ENCODE measurements at places on chromosomes 4 and X.

DNA sequence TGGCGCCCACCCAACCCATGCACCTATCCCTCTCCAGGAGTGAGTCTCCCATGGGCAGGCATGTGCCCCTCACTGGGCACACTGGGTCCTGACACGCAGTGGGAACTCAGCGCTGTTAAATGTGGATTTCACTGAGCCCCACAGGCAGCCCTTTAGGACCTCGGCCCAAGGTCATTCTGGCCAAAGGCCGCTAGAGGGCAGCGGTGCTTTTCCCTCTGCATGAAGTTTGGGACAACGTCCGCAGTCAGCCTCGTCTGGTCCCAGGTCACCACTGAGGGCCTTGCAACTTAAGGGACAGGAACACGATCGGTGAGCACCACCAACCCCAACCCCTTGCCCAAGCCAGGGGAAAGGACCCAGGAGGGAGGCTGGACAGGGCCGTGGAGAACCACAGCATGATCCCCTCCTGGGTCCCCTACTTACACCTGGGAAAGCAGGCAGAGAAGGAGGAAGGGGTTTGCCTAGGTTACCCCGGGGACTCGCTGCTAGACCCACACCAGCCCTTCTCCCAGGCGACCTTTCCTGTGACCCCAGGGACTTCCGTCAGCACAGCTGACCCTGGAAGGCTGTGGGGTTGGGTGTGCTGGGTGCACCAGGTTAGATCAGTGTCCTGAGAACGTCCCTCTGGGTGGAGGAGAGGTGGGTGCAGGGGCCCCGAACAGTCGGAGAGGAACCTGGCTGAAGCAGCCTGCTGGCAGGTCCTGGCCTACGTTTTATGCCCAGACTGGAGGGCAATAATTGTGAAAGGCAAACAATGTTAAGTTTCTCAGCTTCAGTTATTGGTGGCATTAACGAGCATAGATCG is 24.0 kb downstream of the CYTL1 start:
- peak; percentile 14 for DNase-seq

DNA sequence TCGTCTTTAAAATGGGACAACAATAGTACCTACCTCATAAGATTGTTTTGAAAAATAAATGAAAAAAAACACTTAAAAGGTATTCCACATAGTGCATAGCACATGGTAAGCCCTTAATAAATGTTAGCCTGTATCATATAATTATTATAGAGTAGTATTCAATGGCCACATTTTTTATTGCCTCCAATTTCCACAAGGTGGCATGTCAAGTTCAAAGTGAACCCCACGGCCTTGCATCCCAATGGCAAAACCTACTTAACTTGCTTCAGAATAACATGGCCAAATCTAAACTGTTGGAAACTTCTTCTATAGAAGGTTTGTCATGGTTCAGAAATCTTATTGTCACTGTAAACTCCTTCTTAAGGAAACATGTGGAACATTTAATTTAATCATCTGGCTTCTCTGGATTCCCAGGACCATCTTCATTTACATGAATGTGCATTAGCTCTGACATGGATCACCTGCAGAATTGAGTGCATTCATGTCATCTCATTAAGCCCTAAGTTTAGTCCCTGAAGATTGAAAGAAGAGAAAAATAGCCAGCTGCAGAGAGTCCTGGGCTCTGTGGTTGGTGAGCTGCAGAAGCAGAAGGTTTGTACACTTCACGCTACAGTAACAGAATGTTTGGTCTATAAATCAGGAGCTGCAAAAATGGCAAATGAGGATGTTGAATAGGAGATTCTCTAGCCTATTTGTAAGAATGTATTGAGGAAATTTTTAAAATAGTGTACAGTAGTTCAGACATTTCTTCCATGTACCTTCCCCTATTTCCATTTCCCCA is 61.0 kb downstream of the ANXA3 start:
- DNase-seq = no peak

DNA sequence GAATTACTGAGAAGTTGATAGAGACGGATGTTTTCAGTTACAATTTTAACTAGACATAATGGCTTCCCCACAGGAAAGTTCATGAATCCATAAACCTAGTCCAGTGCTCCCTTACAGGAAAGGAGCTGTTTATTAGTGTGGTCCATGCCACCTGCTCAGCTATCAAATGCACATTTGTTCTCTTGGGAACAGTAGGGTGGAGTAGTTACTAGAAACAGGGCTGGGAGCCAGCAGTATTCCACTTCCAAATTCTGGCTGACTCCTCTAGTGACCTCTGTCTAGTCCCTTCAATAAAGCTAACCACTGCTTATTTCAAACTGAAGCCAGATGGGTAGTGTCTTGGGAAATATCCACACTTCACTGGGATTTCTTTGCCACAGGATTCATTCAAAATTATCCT is 88.4 kb upstream of the TLL1 start:
- DNase-seq = no peak

GRCh38 chrX:123990602-123991001 is 29.1 kb downstream of the STAG2 start:
- no peak for DNase-seq

DNA sequence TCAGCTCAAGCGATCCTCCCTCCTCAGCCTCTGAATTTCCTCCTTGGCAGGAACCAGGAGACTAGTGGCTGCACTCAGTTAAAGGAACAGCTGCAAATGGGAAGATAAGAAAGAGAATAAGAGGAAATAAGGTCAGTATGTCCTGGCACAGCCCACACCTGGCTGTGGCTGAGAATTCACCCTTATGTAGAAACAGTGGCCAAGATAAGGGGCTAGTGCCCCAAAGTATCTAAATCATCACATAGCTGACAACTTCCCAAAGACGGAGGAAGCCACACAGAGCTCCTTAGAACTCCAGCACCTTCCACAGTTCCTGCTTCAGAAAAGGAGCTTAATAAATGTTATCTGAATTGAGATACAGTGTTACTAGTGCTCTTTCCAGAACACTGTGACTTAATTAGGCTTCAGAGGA is 2.3 kb upstream of the CHIC2 start:
- no peak for DNase-seq

Measured in stimulated activated CD4-positive, alpha-beta T cell treated with anti-CD3 and anti-CD28 coated beads, Interleukin-15, amount 100 ng/mL, for 1 hour (primary cell).